ENCODE measurements at places on chromosomes 7 and 10. TPM values are rescaled to one million over a fixed set of nuclear protein-coding genes. Genes with fewer than 3 reads are reported as not detected.

PNLIPRP3 gene
- total RNA-seq: not detected

CYP2W1 gene
- total RNA-seq: not detected

NYAP1 gene
- total RNA-seq: 5.4 TPM

HTR5A gene
- not detected for total RNA-seq

ASB4 gene
- total RNA-seq: not detected

SFXN3 gene
- 64.4 TPM for total RNA-seq

SMNDC1 gene
- total RNA-seq: 14.4 TPM

NOS3 gene
- total RNA-seq: 33.4 TPM

GNAT3 gene
- not detected for total RNA-seq

SPACDR gene
- total RNA-seq: 0.34 TPM

FGL2 gene
- 0.17 TPM for total RNA-seq

LIPF gene
- not detected for total RNA-seq

MMRN2 gene
- 465 TPM for total RNA-seq

ZNF488 gene
- under 0.01 TPM for total RNA-seq

SPRN gene
- under 0.01 TPM for total RNA-seq

PDK4 gene
- 105 TPM for total RNA-seq

LRRC17 gene
- total RNA-seq: 2.0 TPM

FANK1 gene
- total RNA-seq: 0.65 TPM

TCF7L2 gene
- 2.9 TPM for total RNA-seq

FZD8 gene
- total RNA-seq: 25.6 TPM

GNAI1 gene
- 36.2 TPM for total RNA-seq

ADIRF gene
- total RNA-seq: 12.8 TPM

ANKRD30A gene
- total RNA-seq: not detected

SPDYE2 gene
- total RNA-seq: not detected

LRRC4 gene
- total RNA-seq: 1.0 TPM

AKR1C3 gene
- 119 TPM for total RNA-seq

GCK gene
- total RNA-seq: not detected

DNA2 gene
- 8.7 TPM for total RNA-seq

CCL26 gene
- total RNA-seq: not detected

HMX2 gene
- not detected for total RNA-seq

AOAH gene
- not detected for total RNA-seq

ATOH7 gene
- total RNA-seq: not detected
